Endothelial cell of umbilical vein (primary cell): ENCODE measurements at places on chromosomes 7 and 10. TPM values are rescaled to one million over a fixed set of nuclear protein-coding genes. Genes with fewer than 3 reads are reported as not detected.
A peak's percentile ranks its signal among the peaks of the same experiment; 100 is the strongest.

GRCh38 chr7:41886901-41887311 lies 184.0 kb upstream of the INHBA start:
- no peak for DNase-seq

DNA sequence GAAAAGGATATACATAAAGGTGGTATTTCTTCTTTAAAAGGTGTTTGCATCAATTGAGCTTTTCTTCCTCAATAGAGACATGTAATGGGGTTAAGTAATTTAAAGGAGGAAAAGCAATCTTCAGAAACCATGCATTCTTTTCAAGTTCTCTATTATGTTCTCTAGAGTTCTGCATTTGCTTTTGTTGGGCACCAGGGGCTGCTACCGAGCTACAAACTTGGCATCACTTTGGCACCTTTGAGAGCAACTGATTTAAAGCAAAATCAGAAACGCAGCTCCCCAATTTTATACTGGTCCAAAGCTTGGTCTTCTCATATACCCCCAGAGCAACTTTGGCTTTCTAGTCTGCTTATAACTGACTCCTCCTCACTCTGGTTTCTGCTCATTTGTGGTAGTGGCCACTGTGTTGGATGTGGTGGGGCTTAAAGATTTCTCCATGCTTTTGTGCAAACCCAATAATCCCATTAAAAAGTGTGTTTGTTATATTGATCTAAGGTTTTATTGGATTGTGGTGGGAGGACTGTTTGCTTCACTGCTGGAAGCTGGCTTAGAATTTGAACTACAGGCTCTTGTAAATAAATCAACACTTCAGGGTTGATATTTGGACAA lies 712.1 kb downstream of the PHTF2 start:
- peak; percentile 49 for DNase-seq

PIP gene
- not detected in 2 replicates for total RNA-seq

GRCh38 chr7:144835155-144835611 lies 670 bp downstream of the TPK1 start:
- DNase-seq: peak; percentile 81
